Lower leg skin (tissue), 4 donors: ENCODE measurements at places on chromosomes 3 and 15. TPM values are rescaled to one million over a fixed set of nuclear protein-coding genes. Genes with fewer than 3 reads are reported as not detected.
A peak's percentile ranks its signal among the peaks of the same experiment; 100 is the strongest.

DNA sequence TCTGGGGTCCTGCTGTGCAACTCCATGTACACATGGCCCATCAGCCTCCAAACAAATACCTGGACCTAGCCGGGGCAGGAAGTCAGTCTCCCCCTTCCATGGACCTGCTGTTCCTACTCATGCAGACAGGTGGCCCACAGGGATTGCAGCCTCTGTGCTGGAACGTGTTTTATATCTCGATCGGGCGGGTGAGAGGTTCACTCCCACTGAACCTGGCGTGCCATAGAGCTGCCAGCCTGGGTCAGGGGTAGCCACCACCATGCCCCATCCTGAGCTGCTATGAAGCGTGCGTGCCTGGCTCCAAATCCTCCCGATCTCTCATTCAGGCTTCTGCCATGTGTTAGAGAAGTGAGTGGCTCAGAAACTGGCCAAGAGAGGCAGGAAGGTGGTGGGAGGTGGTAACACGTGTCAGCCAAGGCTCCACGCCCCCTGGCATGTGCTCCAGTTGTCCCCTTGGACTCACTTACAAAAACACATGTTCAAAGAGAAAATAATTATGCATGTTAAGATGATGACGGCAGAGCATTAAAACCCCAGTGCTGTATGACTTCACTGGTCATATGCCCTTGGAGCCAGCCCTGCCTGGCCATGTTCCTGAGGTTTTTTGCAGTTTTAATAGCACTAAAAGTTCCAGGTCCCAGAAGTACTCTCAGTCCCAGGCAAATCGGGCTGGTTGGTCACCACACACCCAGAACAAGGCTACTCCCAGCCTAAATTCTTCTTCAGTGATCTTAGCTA is 30.6 kb downstream of the CTSH start:
- DNase-seq, result peak; percentile 92

- DNase-seq, result no peak
Measured at GRCh38 chr3:101020351-101021015, 27.3 kb upstream of the ABI3BP start.

GRCh38 chr3:153897842-153898241 is 223.3 kb upstream of the ARHGEF26 start:
- DNase-seq, result no peak

- no peak for DNase-seq
Measured at GRCh38 chr15:39834256-39834655, 51.6 kb upstream of the FSIP1 start.

DNA sequence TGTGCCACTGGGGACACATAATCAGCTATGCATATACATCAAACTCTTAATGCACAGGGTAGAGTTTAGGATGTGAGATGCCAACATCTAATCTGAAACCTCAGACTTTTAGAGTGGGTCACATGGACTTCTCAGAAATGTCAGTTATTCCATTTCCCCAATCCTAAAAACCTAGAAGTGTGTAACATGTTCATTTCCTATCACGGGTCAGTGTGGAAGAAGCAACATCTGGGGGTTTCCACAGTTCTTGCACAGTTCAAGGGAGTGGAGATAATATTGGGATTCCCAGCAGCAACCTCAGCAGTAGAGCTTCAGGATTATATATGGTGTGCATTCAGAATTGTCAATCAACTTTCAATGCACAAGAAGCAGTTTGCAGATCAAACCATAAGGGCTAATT is 44.4 kb upstream of the SPRED1 start:
- no peak for DNase-seq

GRCh38 chr3:136283627-136284026 is 33.5 kb downstream of the PCCB start:
- DNase-seq, result no peak

DNA sequence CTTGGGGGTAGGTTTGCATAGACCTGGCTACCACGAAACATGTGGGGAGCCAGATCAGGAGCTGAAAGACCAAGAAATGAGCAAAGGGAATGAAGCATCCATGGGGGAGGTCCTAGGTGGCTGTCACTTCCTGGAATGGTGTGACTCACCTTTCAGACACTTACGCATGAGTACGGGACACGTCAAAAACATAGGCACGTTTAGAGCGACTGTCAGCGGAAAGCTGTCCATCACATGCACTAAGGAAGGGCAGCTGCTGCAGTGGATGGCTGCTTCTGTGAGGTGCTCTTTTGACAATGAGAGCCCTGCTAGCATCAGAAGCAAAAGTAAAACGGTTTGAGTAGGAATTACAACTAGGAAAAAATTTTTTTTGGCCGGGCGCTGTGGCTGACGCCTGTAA is 244.6 kb upstream of the CCDC54 start:
- no peak for DNase-seq

DNA sequence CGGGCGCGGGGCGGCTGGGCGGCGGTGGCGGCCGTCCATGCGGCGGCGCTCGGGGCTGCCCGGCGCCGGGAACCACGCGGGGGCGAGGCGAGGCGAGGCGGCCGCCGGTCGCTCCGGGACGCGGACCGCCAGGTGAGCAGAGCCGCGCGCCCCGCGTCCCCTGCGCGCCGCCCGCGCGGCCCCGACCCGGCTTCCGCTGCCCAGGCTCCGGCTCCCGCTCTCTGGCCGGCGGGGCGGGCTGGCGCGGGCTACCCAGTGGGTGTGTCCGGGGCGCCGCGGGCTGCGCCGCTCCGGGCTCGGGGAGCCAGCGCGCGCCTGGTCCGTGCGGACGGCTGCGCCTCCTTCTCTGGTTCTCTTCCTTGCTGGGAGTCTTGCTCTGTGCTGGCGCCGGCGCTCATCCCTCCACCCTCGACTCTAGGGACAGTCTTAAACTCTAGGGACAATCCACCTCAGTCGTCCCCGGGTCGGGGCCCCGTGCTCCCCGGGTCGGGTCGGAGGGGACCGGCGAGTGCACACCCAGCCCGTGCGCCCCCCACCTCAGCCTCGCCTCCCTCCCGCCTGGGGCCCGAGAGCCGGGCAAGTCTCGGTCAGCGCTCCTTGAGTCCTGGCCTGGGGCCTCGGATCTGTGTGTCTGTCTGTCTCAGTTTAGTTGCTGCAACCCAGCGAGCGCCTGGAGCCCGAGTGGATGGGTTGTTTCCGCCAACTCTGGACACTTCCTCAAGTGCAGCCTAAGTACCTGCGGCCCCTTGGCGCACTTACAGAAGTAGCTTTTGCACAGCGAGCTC is 488 bp downstream of the THSD4 start:
- DNase-seq, result no peak

DNA sequence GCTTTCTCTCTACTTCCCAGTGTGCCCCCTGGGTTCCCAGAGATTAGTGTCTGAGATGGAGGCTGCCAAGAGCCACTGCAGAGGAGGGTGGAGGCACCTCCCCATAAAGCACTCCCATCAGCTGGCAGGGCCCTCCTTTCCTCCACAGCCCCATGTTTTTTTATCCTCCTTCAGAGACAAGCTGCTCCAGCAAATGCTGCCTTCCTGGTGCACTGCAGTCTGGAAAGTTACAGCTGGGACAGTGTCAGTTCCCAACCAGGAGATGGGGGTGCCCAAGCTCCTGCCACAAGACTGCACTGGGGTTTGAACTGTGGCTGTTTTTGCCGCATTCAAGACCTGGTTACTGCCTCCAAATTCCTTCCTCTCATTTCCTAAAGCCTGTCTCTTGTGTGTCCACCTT is 206.1 kb downstream of the CADPS start:
- DNase-seq, result no peak

DNA sequence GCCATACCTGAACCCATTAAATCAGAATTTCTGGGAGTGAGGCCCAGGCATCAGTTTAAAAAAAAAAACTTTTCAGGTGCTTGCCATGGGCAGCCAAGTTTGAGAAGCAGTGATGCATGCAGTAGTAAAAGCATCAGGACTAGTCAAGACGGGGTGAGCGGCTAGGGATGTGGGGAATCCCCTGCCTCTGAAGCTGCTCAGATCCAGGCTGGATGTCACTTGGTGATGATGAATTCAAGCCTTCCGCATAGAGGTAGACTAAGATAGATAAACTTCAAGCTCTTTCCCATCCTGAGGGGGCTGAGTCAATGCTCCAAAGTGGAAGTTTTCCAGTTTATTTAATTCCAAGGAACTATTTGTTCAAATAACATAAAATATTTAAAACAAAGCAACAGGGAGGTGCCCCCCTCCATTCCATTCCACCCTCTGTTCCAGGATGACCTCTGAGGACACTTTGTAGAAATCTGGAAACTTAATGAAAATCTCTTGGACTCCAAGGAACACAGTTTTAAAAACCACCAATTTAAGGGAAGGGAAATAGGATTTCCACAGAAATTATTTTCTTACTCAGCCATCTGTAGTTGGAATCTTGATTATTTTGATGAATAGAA is 100.4 kb upstream of the NR2E3 start:
- DNase-seq, result no peak

- DNase-seq, result no peak
Measured at GRCh38 chr3:107430214-107430995, 53.2 kb downstream of the CCDC54 start.

DNA sequence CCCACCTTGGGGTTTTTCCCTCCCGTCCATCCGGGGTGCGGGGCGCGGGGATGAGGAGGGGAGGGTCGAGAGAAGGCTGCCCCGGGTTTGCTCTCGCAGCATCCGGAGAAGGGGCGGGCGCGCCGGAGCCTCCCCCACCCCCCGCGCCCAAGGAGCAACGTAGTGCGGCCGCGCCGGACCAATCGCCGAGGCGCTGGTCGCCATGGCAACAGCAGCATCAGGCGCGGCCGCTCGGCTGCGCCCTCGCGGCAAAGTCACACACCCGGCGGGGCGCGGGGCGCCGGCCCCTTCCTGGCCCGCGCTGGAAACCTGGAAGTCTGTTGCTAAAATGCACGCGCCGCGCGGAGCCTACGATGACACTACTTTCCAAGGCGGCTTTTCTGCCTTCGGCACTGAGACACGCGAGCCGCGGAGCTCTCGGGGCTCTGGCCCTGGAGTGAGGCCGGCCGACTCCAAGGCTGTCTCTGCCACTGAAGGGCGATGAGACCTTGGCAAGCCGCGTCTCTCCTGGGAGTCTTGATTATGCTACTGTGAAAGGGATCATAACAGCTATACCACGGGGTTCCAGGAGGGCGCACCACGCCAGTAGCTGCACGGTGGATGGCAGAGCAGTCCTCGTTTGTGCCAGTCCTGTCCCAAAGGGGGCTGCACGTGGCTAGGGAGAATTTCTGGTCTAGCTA is at the start of gene IQSEC1:
TSS of gene IQSEC1 (minus strand) at position 104 of the 680 bp plus-strand sequence. CDS start 415 bp downstream, outside the sequence.
- DNase-seq, result no peak

- DNase-seq, result no peak
Measured at GRCh38 chr3:8841472-8841871, 72.1 kb upstream of the OXTR start.

DNA sequence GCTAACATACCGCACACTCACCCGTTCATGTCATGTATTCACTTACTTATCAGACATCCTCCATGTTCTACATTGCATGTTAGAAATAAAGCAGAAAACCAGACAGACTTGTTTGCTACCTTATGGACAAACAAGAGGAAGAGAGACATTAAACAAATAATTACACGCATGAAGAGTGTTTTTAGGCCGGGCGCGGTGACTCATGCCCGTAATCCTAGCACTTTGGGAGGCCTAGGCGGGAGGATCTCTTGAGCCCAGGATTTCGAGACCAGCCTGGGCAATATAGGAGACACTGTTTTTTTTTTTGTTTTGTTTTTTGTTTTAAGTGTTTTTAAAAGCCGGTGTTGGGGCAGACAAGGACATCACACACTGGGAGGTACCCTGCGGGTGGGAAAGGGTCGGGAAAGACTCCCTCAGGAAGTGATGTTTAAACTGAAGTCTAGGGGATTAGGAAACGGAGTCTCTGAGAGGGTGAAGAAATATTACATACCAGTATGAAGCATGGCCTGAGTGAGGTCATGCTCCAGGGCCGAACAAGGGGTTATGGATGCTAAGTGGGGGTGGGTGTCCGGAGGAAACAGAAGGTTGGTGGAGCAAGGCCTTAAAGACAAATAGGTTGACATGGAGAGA is 2.1 kb upstream of the USP3 start:
- DNase-seq, result no peak

- DNase-seq, result no peak
Measured at GRCh38 chr3:53196575-53197407, 35.8 kb downstream of the PRKCD start.

DNA sequence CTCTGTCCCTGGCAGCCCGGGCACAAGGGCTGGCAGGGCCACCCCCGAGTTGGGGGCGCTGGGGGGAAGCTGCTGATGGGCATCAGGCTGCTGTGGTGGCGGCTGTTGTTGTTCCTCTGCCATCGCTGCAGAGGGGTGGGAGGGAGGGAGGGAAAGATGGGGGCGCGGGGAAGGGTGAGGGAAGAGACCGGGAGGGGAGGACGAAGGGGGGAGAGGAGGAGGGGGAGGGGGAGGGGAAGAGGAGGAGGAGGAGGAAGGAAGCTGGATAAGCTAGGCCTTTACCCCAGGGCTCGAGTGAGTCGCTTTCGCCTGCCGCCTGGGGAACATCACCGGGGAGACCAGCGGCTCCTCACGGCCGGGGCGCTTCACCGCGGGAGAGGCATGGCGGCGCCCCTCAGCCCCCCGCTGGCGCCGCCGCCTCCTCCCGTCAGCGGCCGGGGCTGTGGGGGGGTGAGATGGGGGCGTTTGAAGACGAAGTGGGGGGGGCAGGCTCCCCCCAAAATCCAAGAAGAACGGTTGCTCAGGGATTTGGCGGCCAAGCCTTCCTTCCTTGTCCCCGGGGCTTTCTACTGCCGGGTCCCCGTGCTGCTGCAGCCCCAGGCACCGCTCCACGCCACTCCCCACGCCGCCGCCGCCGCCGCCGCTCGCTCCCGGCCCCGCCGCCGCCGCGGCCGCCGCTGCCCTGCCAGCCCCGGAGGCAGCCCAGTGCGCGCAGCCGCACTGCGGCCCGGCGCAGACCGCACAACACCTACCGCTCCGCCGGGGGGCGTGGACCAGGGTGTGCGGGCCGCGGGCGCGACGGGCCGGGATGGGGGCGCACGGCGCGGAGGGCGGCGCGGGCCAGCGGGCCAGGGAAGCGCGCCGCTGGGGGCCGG is at the start of gene RFX7:
TSS of gene RFX7 (minus strand) at position 717 of the 875 bp plus-strand sequence. CDS start at position 123, 594 bp downstream.
- DNase-seq, result peak; percentile 32

The PFKFB4 gene
- 6.1 TPM for total RNA-seq

The ZSCAN29 gene
- 9.6 TPM for total RNA-seq

The IGF1R gene
- 59.6 TPM for total RNA-seq

The NUTM1 gene
- total RNA-seq, result not detected
